GM12892 (cell line): ENCODE measurements at places on chromosomes 13 and 19.

GRCh38 chr13:92300651-92301050, 902.2 kb downstream of the GPC5 start:
- no peak for DNase-seq

DNA sequence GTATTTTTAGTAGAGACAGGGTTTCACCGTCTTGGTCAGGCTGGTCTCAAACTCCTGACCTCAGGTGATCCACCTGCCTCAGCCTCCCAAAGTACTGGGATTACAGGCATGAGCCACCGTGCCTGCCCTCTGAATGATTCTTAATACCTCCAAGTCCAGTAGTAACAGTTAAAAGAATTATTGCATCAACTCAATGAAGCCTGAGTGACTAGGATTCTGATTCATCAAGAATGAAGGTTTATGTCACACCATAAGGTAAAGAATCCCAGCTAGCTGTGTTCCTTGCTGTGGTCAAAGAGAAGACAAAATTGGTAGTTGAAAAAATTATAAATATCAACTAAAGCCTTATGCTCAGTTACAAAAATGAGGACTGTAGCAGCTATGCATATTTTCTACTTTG, 81.2 kb upstream of the ABCC4 start:
- no peak for DNase-seq

GRCh38 chr19:36060430-36060829, 5.7 kb downstream of the WDR62 start:
- DNase-seq, result no peak

- no peak for DNase-seq
Measured at GRCh38 chr13:29846475-29847256, 3.8 kb downstream of the UBL3 start.

DNA sequence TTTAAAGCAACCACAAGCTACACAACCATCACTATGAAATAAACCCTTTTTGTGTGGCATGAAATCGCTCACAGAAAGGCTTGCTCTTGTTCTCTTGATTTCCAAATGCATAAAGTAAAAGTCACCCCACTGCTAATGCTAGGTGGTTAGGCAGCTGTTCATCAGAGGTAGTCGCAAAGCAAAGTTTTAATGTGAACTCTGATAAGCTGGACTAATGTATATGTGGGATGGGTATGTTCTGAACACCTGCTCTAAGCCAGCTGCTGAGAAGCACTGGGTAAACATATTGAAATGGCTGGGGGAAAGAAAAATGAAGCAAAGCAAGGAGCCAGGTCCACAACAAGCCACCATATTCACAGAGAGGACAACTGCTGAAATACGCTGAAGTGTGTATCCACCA, 142.3 kb downstream of the KLF12 start:
- DNase-seq, result no peak

DNA sequence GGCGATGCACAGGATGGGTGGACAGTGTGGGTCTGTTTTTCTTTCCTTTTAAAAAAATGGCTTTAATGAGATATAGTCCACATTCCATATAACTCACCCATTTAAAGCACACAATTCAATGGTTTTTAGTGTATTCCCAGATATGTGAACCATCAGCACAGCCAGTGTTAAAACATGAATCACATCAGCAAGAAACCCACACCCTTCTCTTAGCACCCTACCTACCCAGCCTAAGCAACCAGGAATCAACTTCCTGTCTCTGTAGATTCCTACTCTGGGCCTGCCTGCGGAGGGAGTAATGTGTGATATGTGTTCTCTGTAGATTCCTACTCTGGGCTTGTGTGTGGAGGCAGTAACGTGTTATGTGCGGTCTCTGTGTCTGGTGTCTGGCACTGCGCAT, 11.9 kb downstream of the TMEM255B start:
- DNase-seq, result no peak

DNA sequence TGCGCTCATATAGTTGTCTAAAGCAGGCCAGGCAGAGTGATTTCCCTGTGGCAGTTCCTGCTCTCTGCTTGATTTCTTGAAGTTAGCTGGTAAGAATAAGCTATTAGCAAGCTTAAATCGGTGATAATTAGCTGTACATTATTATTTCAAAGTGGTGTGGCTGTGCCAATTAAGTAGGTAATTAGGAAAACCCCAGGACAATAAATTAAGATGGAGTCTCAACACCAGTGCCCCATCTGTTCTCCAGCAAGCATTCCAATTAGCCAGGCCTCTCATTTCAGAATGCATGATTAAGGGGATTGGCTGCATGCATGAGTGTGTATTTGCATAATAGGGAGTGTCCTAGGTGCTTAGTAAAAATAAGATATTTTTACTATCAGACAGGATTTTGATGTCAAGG, 342.3 kb downstream of the GPC5 start:
- no peak for DNase-seq

GRCh38 chr19:4051175-4052101, 15.3 kb downstream of the ZBTB7A start:
- no peak for DNase-seq

DNA sequence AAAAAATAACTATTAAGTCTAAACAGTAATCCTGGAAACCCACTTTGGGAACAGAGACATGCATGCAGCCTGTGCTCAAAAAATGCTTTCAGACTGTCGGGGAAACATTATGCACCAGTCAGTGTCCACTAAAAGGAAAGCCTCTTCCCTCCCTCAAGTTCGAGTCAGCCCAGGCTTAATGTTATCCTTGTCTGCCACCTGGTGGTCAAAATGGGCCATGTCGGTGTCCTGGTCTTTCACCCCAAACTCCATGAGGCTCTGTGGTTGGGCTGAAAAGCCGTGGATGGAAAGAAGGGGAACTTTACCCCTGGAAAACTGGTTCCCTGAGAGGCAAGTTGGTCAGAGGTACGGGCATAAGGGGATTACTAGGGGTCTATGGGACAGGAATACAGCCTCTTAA, 88.4 kb upstream of the ZNF492 start:
- no peak for DNase-seq
